ENCODE measurements at places on chromosomes 2 and 18.

- DNase-seq = no peak
Measured at GRCh38 chr2:168607992-168608391, 151.9 kb downstream of the CERS6 start.

- DNase-seq = no peak
Measured at GRCh38 chr2:217794133-217794986, 208.4 kb downstream of the TNS1 start.

- no peak for DNase-seq
Measured at GRCh38 chr2:50658883-50659282, 373.0 kb downstream of the NRXN1 start.

- no peak for DNase-seq
Measured at GRCh38 chr2:176405477-176405876, 136.2 kb downstream of the MTX2 start.

GRCh38 chr2:1977655-1978054 is 233.3 kb upstream of the PXDN start:
- no peak for DNase-seq

- no peak for DNase-seq
Measured at GRCh38 chr2:42077343-42077742, 29.5 kb downstream of the PKDCC start.

DNA sequence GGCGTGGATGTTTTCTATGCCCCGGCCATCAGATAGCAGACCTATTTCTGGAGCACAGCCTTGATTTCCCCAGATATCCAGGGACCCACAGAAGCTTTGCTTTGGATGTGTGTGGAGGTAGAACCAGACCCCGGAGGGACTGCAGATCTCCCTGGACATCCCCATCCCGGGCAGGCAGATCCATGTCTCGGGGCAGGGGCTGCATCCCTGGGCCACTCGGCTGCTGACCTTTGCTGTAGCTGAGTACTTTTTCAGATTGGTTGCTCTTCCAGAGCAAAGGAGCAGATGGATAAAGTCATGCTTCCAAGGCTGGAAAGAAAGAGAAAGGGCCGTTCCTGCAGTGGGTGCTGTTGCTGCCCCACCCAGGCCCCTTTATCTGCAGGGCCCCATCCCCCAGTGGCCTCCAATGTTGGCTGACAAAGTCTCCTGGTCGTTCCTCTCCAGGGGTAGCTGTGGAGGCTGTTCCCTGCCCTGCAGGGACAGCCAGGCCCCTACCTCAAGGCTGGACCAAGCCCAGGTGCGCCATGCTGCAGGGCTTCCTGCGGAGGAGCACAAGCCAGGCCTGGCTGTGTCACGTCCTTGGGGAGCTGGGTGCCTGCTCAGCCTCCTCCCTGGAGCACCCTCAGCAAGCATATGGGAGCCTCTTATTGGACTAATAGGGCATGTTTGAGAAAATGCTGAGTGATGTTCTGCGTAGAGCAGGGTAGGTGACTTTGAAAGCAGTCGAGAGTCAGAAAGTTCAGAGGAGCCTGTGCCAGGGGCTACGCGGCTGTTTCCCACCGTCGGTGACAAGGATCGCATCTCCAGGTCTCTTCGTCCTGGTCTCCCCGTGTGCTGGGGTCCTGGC is 68.4 kb downstream of the TPO start:
- no peak for DNase-seq

- DNase-seq = no peak
Measured at GRCh38 chr2:166000401-166000800, 46.8 kb upstream of the TTC21B start.

GRCh38 chr2:34997779-34998178 is 1357.8 kb upstream of the CRIM1 start:
- no peak for DNase-seq

DNA sequence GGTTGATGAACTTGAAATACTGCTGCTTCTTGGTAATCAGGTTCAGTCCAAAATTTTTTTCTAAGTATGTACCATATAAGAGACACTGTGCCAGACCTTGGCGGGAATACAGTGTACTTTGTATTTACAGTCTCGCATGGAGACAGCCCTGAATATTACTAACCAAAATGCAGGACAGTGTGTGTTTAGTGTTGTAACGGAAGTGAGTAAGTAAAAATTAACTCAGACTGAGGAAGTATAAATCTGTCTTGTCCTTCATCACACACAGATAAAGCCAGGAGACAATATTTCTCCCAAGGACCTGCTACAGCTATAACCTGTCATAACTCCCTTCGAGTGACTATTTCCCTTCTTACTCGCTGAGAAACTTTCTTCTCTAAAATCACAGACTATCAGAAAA is 76.9 kb downstream of the ACTR3 start:
- no peak for DNase-seq

DNA sequence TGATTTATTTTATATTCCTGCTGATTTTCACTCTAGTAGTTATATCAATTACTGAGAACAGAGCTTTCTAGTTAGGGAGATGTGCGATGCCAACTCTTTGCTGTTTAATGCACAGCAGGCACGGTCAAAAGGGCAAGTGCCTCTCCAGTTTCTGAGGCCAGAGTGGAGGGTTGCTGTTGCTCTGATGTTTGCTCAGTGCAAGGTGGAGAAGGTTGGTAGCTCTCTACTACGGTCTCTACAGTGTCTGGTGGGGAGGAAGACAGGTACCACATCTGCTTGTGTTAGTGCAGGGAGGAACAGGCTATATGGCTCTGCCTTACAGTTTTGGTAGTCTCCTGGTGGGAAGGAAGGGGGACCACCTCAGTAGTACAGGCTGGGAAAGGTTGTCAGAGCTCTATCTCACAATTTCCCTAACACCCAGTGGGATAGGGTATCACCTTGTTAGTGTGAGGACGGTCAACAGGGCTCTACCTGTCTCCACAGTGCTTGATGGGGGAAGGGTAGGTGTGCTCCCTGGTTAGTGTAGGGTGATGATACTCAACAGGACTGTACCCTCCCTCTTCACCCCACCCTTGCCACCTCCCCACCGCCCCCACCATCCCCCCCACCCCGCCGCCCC is 85.9 kb downstream of the FANCL start:
- no peak for DNase-seq

- no peak for DNase-seq
Measured at GRCh38 chr2:37621199-37621598, 50.2 kb downstream of the CDC42EP3 start.

GRCh38 chr2:160394153-160394552 is 99.5 kb downstream of the RBMS1 start:
- no peak for DNase-seq

GRCh38 chr18:70310560-70311320 is 21.9 kb downstream of the SOCS6 start:
- DNase-seq = no peak

GRCh38 chr2:99899058-99899855 is 243.1 kb downstream of the AFF3 start:
- DNase-seq = no peak

DNA sequence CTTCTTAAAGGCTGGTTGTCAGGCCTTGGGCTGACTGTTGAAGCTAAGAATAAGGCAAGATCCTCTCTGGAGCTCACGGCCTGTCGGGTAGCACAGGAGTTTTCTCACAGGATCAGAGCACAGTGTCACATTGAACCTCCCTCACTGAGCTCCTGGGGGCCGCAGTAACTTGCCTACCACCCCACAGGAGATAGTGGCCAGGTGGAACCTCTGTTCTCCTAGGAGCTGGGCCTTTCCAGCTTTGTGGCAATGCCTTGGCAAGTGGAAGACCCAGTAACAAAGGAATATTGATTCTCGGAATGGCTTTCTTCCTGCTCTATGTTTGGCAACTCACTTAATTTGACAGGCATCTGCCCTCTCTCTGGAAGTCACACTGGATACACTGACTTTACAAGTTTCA is 1.2 kb upstream of the ALK start:
- no peak for DNase-seq

GRCh38 chr2:19231625-19232024 is 126.8 kb downstream of the OSR1 start:
- DNase-seq = no peak

DNA sequence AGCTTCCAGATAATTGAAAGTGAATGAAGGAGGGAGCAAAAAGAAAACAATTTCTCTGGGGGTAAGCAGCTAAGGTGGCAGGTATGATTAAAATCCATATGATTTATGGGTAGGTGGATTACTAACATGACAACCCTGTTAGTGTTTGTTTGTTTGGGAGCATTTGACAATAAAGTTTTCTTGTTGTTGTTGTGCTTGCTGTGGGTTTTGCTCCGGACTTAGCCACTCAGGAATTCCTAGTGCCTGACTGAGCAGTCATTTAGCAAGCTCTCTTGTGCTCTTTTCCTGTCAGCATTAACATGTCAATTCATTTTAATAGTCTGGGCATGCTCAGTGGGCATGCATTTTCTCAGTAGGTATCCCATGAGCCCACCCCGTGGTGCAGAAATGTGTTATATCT is 674.8 kb upstream of the ZEB2 start:
- DNase-seq = no peak

- no peak for DNase-seq
Measured at GRCh38 chr2:120763931-120764330, 28.3 kb downstream of the GLI2 start.

DNA sequence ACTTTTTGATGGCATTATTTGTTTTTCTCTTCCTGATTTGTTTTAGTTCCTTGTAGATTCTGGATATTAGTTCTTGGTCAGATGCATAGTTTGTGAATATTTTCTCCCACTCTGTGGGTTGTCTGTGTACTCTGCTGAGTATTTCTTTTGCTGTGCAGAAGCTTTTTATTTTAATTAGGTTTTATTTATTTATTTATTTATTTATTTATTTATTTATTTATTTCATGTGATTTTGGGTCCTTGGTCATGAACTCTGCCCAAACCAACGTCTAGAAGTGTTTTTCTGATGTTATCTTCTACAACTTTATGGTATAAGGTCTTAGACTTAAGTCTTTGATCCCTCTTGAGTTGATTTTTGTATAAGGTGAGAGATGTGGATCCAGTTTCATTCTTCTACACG is 292.2 kb downstream of the CDH7 start:
- no peak for DNase-seq

- DNase-seq = no peak
Measured at GRCh38 chr2:23954325-23955014, 14.2 kb downstream of the UBXN2A start.

DNA sequence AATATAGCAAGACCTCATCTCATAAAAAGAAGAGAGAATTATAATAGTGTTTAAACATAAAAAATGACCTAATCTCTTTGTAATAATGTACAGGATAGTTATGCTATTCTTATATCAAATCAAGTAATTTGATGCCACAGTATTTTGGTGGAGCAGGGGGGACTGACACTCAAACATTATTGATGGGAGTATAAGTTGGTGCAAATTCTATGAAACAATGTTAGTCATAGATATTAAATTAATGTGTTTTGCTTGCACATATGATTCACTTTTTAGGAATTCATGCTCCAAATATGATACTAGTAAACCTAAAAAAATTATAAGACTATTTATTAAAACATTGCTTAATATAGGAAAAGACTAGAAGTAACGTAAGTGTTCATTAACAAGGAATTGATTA is 256.1 kb upstream of the SYT4 start:
- no peak for DNase-seq

DNA sequence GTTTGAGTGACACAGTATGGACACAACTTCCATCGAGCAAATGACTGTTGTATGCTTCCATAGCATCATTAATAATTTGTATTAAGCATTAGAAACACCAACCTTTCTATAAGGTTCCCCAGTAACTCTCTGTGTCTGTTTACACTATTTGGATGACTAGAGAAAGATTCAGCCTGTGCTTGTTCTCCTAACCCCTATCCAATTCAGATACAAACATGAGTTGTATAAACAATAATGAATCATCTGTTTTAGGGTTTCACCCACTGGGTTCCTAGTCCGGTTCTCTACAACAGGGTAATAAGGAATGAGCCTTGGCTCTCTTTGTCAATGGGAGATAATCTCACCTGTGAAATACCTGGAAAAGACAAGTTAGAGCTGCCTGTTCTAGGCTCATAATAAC is 894.1 kb upstream of the PIK3C3 start:
- no peak for DNase-seq

DNA sequence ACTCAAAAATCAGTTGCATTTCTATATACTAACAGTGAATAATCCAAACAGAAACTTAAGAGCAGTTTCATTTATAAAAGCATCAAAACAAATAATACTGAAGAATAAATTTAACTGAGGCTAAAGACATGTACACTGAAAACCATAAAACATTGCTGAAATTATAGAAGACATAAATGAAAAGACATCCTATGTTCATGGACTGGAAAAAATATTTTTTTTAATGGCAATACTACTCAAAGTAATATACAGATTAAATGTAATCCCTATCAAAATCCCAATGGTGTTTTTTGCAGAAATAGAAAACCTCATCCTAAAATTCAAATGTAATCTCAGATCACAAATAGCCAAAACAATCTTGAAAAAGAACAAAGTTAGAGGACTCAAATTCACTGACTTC is 28.6 kb downstream of the ROCK1 start:
- DNase-seq = no peak

DNA sequence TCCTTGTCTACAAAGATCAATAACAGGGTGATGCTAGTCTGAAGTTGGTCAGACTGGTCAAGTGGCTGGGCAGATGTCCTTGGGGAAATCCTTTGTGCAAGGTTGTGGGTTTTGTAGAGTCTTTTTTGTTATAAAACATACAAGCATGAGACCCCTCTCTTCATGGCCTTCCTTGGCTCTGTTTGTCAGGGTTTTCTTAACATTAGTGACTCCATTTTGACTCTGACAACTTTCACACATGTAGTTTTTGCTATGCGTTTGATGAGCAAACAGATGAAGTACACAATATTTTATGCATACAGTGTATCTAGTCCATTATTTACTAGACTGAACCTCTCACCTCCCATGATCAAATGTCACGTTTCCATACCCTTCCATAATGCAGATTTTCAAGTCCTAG is 151.2 kb upstream of the KLF7 start:
- DNase-seq = no peak

DNA sequence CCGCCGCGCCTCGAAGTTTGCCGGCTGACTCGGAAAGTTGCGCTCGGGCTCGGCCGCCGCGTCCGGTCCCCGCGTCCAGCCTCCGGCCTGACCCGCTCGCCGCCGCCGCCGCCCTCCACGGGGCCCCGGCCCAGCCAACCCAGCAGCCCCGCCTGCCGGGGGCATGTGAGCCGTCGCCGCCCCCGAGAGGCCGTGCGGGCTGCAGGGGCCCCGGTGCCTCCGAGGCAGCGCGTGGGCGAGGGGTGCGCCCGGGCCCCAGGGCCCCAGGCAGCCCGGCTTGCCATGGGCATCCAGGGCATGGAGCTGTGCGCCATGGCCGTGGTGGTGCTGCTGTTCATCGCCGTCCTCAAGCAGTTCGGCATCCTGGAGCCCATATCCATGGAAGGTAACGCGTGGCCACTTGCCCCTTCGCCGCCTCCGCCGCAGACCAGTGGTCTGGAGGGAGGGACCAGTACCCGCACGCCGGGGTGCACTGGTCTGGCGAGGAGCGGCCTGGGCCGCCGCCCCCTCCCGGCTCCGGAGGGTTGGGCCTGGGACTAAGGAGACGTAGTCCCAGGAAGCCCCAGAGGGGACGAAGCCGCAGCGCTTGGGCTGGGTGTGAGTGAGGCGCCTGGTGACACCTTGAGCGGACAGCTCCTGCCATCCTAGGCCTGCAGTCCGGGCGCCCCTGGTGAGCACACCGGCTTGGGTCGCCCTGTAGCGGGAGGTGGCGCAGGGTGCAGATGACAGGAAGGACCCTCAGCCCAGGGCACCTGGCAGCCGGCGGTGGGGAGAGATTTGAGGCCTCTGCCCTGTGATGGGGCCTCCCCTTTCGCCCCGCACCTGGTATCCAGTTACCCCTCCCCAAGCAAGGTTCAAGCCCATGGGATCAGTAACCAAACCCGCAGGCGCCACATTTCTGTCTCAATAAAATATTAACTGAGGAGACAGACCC is 49.9 kb downstream of the KCNIP3 start:
- DNase-seq = no peak

- DNase-seq = peak; percentile 21
Measured at GRCh38 chr2:17752892-17753802, 463 bp downstream of the SMC6 start.

GRCh38 chr2:54377451-54377850 is 78.7 kb upstream of the SPTBN1 start:
- no peak for DNase-seq
